ENCODE measurements at places on chromosomes 13 and 19. TPM values are rescaled to one million over a fixed set of nuclear protein-coding genes. Genes with fewer than 3 reads are reported as not detected.

DNA sequence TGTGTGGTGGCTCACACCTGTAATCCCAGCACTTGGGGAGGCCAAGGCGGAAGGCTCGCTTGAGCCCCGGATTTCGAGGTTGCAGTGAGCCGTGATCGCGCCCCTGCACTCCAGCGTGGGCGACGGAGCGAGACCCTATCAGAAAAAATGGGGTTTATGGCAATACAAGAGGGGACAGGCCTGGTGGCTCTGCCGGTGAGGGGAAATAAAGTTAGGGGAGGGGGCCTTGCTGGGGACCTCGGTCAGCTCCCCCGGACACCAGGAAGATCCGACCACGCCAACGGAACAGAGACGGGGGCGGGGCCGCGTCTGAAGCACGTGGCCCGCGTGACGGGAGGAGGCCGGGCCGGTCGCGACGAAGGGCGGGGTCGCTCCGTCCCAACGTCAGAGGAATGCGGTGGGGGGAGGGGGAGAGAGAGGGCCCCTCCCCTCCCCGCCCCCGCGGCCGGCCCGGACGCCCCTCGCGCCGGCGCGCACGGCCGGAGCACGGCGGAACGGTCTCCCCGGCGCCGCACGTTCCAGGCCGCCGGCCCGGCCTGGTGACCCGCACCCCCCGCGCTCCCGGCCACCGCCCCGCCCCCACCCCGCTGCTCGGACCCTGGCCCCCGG lies 1.9 kb upstream of the HNRNPL start:
- H3K4me3 ChIP-seq, result peak overlapping the region; percentile 94
- peaks cover 10% of the 10 kb centered on the region for H3K36me3 ChIP-seq
- peak; percentile 98 for DNase-seq
- H3K27ac ChIP-seq, result peak overlapping the region; percentile 100
- no peaks in the 10 kb centered on the region for H3K4me1 ChIP-seq

DNA sequence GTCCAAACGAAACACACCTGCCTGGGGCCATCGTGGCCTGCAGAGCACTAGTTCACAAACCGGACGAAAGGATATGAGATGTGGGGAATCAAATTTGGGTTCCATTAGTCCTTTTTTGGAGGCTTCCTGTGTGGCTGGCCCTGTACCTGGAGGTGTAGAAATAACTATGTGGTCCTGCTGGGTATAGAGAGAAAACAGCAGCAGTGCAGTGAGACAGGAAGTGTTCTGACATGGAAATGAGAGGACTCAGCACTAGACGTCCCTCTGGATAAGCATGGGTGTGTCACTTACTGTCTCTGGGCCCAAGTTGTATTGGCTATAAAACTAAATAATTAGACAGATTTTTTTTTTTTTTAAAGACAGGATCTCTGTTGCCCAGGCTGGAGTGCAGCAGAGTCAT lies 12.3 kb downstream of the KDELR1 start:
- H3K27ac ChIP-seq, result no peak overlapping the region
- H3K36me3 ChIP-seq, result peaks cover 9% of the 10 kb centered on the region
- no peaks in the 10 kb centered on the region for H3K4me1 ChIP-seq

GRCh38 chr19:51333836-51334460 lies 8.0 kb downstream of the VSIG10L start:
- H3K4me1 ChIP-seq, result peaks cover 6% of the 10 kb centered on the region
- H3K27ac ChIP-seq, result no peak overlapping the region
- no peak overlapping the region for H3K4me3 ChIP-seq

GRCh38 chr13:78603240-78603957 lies at the start of gene POU4F1:
POU4F1 (minus strand) TSS chr13:78603552; CDS start chr13:78603326, 226 bp downstream.
- peaks cover 66% of the 10 kb centered on the region for H3K27me3 ChIP-seq
- no peak within 1 kb of the TSS for H3K27ac ChIP-seq
- peak within 1 kb of the TSS; percentile 34 for H3K4me3 ChIP-seq
- no peak for DNase-seq
- no peaks in the 10 kb centered on the region for H3K36me3 ChIP-seq
- peaks cover 37% of the 10 kb centered on the region for H3K4me1 ChIP-seq

GRCh38 chr19:13615890-13616289 lies 109.6 kb upstream of the CACNA1A start:
- H3K27me3 ChIP-seq, result no peaks in the 10 kb centered on the region
- H3K4me1 ChIP-seq, result no peaks in the 10 kb centered on the region
- no peak for DNase-seq
- H3K27ac ChIP-seq, result no peak overlapping the region
- H3K36me3 ChIP-seq, result no peaks in the 10 kb centered on the region

GRCh38 chr19:5914358-5914774 lies 312 bp downstream of the CAPS start:
- H3K36me3 ChIP-seq, result peaks cover 58% of the 10 kb centered on the region
- peak overlapping the region; percentile 65 for H3K27ac ChIP-seq
- H3K27me3 ChIP-seq, result no peaks in the 10 kb centered on the region
- no peak for DNase-seq

The INAFM1 gene
- total RNA-seq, result 8.6 TPM

The ZSWIM9 gene
- total RNA-seq, result 2.4 TPM

The CYP4F8 gene
- not detected for total RNA-seq

All from sigmoid colon (tissue), 7 donors.